WERI-Rb-1 (cell line): ENCODE measurements at places on chromosomes 11 and 22.

DNA sequence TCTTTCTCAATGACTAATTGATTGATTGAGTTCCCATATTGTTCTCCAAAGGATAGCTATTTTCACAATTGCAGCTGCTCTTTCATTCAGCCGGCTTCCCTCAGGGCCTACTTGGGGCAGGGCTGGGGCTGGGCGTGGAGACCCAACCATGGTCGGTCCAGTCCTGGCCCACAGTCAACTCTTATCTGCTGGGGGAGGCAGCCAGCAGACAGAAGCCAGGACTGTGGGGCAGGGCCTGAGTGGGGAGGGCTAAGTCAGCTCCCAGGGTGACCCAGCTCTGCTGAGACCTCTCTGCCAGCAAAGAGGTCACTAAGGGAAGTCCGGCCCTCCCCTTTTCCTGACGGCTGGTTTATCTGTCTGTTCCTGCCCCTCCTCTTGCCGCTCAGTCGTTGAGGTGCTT is 735.2 kb downstream of the TBC1D22A start:
- DNase-seq = no peak

DNA sequence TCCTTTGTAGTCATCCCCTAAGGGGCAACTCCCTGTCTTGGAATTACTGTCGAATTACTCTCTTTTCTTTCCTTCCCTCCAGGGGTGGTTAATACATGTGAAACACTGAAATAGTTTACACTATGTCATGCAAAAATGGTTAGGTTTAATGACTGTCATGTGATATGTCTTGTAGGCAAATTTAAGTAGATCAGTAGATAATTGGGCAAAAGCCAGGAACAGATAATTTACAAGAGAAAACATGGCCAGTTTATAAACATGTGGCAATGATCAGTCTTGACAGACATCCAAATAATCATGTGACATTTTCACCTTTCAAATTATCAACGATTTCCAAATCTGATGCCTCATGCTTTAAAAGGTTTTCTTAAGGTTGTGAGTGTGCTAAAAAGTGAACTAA is 3.9 kb downstream of the VWA5A start:
- DNase-seq = no peak

GRCh38 chr11:41786087-41786486 is 326.6 kb upstream of the LRRC4C start:
- no peak for DNase-seq

- DNase-seq = no peak
Observed at GRCh38 chr11:109731451-109731850, 309.5 kb downstream of the C11orf87 start.

DNA sequence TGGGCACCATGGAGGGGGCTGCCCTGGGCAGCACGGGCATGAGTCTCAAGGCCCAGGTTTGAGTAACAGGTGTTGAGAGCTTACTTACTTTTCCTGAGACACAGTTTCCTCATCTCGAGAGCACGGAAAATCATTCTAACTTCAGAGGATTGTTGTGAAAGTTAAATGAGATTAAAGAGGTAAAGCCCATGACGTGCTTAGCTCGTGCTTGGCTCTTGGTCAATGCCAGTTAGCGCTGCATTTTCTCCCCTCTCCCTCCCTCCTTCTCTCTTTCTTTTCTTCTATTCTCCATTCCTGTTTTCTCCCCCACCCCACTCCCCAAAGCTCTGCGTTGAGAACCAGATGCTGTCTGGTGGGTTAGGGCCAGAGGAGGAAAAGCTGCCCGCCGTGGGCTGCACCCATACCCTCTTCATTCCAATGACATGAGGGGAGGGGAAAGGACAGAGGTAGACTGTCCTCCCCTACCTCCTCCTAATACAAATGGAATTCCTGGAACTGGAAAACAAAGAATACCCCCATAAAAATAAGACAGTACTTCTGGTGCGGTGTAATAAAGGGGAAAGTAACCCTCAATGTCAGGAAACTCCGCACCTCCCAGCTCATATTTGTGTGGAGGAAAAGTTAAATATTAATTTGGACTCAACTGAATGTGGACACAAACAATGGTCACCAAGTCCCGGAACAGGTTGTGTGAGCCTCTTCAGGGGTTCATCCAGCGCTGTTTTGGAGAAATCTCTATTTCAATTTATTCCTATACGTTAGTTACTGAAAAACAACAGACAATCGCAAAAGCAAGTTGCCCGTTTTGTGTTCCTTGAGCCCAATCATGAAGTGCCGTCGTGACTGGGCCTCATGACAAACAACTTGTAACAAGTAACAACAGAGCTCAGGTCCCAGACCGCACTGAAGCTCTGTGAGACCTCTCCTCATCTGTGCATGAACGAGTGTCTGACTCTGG is 54.8 kb upstream of the B3GAT1 start:
- no peak for DNase-seq
